ENCODE measurements at places on chromosomes 6 and 20.

GRCh38 chr6:90146921-90147649 lies 149.6 kb downstream of the BACH2 start:
- no peak for DNase-seq

DNA sequence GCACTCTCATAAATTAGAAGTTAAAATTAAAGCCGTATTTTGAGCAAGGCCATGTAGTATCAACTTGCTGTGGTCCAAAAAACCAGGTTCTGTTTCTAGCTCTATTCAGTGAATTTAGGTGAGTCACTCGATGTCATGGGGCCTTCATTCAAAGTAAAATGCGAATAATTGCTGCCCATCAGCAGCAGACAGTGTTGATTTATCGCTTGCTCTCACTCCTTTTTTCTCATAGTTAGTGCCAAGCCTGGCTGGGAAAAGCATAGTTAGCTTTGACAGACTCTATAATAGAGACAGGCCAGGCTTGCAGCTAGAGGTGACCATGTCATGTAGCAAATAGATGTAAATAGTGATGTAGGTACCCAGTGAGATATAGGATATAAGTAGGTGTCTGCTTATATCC lies 136.0 kb downstream of the EDN1 start:
- DNase-seq: no peak

DNA sequence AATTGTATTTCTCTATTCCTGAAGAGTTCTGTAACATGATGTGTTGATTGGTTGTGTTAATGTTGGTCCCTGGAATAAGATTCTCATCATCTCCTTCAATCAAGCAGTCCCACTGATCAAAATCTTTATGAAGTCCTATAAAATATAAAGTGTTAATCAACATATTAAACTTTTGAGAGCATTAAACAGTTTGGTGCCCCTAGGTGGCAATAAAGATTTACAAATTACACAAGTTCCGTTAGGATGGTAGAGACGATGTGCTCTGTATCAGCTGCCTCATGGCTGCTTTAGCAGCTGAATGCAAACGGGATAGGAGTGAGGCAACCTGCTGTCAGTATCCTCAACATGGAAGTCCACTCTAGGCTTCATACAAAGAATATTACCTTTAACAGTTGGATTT lies 16.9 kb downstream of the TDRD6 start:
- DNase-seq: no peak

DNA sequence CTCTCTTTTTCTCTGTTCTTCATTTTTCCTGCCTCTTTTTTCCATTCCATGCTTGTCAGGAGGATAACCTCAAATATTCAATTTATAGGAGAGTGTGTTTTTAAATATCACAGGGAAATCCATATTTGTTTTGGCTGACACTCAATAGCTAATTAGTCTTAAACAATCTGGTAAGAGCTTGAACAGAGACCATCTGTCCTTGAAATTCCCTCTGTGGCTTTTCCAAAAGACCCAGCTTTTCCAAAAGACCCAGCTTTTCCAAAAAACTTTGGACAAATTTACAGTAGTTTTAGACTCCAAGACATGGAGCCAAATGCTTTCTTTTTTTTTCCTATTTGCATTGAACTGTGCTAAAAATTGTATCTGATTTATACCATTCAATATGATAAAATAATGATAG lies 127.4 kb upstream of the FAM83B start:
- no peak for DNase-seq

GRCh38 chr6:126064748-126065401 lies 78.5 kb downstream of the TRMT11 start:
- DNase-seq: no peak

DNA sequence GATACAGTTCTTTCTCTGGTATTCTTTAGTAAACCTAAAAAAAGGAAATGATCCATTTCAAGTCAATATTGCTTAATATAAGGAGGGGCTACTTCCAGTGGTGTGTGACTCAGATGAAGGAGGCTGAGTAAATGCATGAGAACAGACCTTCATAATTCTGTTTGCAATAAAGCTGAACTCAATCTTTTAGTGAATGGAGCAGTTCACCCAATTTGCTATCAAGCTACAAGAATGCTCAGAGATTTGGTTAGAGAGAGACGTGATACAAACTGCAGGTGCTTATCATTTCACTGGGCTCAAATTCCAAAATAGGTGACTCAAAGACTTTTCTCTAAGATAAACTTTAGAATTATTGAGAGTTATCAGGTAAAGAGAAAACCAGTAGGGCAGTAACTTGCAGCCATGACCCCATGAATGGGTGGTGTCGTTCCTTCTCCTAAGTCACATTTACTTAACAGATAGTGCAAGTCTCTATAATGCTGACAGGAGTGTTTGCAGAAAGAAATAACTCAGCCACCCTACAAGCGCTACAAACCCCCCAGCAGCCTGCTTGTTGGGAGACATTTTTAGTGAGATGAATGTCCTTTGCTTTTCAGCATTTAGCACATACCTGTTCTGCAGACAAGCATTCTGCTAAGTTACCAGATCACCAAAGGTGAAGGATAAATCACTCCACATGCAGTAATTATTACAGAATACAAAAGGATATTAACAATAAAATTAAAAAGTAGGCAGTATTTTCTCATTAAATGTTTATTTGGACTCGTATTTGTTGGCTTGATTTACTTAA lies 16.4 kb upstream of the BLOC1S5 start:
- no peak for DNase-seq

GRCh38 chr6:80667006-80667405 lies 560.5 kb downstream of the BCKDHB start:
- no peak for DNase-seq

GRCh38 chr6:129188795-129189194 lies 305.9 kb downstream of the LAMA2 start:
- no peak for DNase-seq

- no peak for DNase-seq
These were observed 9.2 kb downstream of the KCNG1 start for GRCh38 chr20:51013577-51014330.

DNA sequence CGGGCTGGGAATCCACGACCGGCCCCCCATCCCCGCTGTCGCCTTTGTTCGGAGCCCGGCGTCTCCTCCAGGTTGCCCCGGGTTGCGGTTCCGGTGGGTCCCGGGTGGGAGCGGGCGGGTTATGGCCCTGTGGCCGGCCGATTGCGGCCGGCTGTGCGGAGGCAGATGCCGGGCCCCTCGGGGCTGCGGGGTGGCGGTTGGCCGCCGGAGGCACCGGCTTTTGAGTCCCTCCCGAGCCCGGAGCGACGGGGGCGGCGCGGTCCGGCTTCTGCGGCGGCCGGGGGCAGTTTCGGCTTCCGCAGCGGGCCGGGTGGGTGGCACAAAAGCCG lies 431 bp downstream of the LOC128125822 start:
- no peak for DNase-seq

- DNase-seq: no peak
These were observed 114.8 kb downstream of the FOXO3 start for GRCh38 chr6:108675226-108676200.

GRCh38 chr6:11738234-11738633 lies 40.4 kb downstream of the ADTRP start:
- DNase-seq: no peak

DNA sequence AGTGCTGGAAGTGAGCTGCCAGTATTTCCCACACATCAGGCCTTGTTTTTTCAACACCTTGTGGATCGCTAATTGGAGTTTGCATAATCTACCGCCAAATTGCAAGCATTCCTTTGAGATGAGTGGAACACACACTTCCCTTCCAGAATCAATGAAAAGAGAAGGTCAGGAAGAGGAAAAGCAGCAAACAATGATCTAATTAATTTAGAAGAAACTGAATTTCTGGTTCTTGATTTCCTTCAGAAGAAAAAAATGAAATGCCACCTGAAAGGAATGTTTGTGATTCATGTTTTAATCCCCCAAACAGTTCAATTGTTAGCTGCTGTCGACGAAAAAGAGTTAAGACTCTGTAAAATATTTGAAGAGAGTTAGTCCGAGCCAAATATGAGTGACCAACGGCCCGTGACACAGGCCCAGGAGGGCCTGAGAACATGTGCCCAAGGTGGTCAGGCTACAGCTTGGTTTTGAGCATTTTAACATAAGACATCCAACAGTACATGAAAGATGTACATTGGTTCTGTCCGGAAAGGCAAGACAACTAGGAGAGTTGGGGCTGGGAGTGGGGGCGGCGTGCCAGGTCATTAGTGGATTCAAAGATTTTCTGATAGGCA lies 182.3 kb downstream of the MTFR2 start:
- no peak for DNase-seq

- DNase-seq: no peak
These were observed 11.0 kb downstream of the MMP24 start for GRCh38 chr20:35237486-35237885.

DNA sequence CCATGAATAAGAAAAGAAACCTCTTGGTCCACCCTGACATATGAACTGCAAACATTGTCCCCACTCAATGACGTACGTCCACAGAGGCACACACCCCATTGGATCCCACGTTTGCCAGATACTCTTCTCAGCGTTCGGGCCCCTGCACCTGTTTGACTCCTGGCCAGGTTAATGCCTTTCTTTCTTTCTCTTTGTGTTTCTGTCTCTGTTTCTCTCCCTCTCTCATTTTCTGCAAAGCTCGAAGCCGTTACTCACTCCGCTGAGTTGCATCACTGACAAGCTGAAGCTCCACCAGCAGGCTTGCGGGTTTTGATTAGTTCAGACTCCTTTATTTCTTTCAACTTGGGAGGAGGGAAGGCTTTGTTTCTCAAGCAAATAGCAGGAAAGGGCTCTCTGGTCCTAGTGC lies 135.5 kb upstream of the SUPT3H start:
- DNase-seq: no peak

- DNase-seq: no peak
These were observed 279.3 kb upstream of the TCF21 start for GRCh38 chr6:133609415-133610226.

DNA sequence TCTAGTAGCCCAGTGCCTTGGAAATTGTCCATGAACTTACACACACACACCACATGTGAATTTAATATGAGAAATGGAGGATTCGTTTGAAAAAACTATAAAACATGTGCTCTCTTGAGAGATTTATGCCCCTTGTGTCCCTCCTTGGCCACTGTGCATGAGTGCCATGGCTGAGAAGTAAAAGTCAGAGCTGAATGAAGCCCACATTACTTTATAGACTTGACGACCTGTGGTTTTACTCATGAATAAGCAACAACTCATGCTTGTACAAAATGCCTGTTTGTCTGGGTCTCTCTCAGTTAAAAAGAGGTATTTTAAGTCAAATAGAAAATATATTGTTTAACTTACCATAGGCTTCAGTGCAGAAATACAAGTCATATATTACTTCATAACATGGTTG lies 102.7 kb downstream of the KCNQ5 start:
- no peak for DNase-seq

- DNase-seq: no peak
These were observed 41.4 kb upstream of the AKIRIN2 start for GRCh38 chr6:87743454-87743853.

DNA sequence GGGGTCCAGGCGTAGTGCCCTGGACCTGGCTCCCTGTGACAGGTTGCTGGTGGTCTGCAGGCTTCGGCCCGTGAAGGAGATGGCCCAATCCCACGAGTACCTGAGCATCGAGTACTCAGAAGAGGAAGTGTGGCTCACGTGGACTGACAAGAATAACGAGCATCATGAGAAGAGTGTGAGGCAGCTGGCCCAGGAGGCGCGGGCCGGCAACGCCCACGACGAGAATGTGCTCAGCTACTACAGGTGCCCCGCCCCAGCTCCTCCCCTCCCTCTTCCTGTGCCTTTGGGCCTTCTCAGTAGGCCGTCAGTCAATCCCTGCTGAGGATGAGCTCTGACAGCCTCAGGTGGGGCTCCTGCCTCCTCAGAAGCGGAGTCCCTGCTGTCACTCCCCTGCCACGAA lies 42.6 kb downstream of the UQCC2 start:
- no peak for DNase-seq

DNA sequence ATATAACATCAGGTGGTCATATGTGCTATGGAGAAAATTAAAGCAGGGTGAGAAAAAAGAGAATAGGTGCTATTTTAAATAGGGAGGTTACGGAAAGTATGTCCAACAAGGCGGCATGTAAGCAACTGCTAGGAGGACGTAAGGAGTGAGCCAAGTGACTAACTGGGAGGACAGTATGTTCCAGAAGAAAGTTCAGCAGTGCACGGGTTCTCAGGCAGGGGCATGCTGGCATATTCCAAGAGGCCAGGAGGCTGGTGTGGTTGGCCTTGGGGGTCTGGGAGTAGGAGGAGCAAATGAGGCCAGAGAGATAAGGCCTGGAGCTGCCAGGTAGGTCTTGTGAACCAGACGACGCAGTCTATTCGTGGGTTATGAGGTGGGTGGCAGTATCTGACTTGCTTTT lies 112.4 kb downstream of the ARMC2 start:
- no peak for DNase-seq

DNA sequence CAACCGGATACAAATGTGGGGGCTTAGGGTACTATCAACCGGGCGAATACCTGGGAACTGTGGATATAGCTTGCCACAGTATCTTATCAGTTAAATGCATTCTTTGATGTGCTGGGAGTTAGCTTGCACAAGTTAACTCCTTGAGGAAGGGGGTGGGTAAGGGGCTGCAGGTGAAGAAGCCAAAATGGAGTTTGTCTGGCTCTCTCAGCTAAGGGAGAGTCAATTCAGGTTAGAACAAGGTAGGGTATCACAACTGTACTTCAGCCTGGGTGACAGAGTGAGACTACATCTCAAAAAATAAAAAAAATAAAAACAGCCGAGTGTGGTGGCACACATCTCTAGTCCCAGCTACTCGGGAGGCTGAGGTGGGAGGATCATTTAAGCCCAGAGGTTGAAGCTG lies 8.5 kb upstream of the BTN1A1 start:
- DNase-seq: no peak

- no peak for DNase-seq
These were observed 30.2 kb upstream of the IL17A start for GRCh38 chr6:52155791-52156576.

- DNase-seq: no peak
These were observed 34.0 kb downstream of the CNKSR3 start for GRCh38 chr6:154476494-154476893.

GRCh38 chr6:53692172-53692571 lies 26.6 kb upstream of the KLHL31 start:
- no peak for DNase-seq

DNA sequence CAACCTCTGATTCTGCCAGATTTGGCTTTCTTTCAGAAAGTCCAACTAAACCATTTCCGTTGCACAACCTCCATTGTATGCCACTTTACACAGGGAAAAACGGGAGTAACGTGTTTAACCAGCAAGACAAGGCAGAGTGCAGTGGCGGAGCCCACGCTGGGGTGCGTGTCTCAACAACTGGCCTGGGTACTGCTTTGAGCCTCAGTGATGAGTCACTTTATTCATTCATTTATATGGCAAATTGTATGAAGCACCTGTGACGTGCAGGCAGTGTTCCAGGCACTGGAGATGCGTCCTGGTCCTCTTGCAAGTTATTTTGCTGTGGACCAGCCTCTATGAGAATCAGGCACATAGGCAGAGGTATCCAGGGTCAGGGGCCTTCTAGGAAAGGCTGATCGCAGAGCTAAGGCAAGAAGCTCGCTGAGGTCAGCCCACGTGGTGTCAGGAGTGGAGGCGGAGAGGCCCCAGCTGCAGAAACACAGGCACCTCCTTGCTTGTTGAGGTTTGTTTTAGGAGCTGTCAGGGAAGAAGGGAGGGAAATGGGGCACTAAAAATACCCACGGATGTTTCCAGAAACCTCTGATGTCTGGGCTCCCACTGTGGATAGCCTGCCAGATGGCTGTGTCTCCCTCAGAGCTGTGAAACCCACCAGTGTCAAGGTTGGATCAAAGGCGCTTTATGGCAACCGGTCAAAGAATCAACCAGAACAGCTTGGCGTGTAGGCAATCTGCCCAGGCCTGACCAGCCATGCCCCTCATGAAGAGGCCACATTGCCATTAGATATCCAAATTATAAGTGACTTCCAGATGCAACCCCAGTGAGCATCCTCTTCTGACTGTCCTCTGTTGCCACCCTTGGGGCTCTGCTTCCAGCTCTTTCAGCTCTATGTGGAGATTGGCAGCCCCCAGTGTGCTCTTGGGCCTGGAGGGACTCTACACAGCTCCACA lies 157.2 kb downstream of the CD83 start:
- no peak for DNase-seq
